ENCODE measurements at places on chromosomes 7 and 10.
A peak's percentile ranks its signal among the peaks of the same experiment; 100 is the strongest.

- DNase-seq, result no peak
These were observed 4.0 kb upstream of the TMEM236 start for GRCh38 chr10:17747883-17748550.

DNA sequence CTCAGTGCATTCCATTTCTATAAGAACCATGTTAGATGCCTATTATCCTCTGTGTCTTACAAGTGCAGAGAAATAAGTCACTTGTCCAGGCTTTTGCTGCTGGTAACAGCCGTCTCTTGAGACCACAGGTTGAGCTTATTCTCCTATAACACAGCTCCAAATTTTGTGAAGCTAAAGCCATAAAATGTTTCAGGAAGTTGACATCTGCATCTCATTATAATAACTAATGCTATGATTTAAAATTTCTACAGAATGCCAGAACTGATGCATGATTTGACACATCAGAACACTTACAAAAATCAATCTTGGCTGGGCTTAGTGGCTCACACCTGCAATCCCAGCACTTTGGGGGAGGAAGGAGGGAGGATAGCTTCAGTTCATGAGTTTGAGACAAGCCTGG, 986.9 kb downstream of the TYW1 start:
- DNase-seq, result no peak

DNA sequence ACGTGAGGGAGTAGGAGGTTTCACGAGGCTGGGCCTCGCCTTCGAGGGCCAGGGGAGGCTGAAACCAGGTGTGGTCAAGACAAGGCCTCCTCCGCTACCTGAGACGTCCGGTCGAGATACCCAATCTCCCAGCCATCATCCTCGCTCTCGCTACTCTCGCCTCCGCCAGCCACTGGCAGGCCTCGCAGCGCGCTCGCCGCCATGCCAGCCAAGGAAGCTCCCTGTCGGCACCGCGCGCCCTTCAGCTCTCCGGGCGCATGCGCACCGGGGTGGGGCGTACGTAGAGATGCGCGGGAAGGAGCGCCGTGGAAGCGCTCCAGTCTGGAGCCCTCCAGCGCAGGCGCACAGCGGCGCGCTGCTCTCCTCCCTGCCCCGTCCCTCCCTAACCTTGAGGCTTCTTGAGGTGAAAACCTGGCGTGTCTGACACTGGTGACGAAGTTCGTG, at the start of gene ASZ1:
ASZ1 (minus strand) TSS at position 236 of the 444 bp plus-strand sequence; CDS start at position 203, 33 bp downstream.
- no peak for DNase-seq

DNA sequence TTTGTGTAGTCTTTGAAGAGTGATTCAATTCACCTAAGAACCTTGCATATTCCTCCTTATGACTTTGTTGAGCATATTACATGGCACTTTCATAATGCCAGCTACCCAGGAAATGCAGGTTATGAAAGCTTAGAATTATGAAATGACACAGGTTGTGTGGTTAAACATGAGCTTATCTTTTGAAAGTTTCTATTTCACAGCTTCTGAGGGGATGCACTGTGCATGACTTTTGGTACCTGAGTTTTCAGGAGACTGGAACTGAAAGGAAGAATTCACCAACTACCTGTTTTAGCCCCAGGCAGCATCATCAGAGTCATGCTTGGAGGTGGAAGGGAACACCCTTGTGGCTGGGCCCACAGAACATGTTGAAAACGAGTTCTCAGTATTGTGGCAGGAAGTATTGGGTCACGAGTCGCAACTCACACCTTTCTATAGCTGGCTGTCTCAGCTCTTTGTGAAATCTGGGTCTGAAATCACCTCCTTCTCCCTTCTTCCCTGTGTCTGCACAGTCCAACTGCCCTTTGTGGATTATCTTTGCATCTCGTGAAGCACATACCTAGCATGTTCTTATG, 228.2 kb downstream of the PTEN start:
- no peak for DNase-seq

DNA sequence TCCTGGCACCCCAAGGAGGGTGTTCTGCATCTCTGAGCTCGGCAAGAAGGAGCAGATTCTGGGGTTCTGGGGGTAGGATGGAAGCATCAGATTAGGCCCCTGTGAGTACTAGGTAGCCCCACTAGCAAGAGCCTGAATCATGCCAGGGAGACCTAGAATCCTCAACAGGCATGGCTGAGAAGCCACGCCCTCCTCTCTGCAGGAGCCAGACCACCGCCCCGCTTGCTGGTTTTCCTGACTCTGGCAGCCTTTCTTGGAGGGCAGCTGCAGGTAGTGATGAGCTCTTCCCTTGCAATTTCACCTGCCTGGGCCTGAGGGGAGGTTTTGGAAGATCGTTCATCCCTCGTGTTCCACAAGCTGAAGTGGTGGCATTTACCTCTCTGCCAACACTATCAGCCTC, 68.9 kb upstream of the PRLHR start:
- no peak for DNase-seq

DNA sequence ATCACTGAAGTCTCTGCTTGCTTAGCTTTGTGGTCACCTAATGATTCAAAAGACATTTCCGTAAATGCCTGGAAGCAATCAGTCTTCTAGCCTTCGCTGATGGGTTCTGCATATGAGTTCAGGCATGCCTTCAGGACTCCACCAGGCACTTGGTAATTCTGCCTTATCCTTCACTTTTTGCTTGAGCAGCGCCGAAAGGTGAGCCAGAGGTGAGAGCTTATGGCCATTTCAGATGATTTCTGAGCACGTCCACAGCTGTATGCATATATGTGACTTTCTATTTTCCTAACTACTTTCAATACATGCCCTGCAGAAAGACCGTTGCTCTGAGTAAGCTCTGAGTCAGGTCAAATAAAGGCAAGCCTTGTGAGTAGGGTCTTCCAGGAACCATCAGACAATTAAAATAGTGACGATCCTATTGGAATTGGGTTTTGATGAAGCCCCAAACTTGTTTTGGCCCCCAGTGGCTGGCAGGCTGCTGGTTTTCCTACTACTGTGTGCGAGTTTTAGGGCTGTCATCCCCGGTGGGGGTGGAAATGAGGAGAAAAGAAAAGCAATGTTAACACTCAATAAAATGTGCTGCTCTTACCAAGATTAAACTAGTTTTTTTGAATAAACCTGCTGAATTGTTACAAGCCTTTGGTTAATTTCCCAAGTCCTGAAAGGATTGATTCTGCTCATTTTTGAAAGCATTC, 154.4 kb upstream of the AKR1E2 start:
- DNase-seq, result peak; percentile 81

DNA sequence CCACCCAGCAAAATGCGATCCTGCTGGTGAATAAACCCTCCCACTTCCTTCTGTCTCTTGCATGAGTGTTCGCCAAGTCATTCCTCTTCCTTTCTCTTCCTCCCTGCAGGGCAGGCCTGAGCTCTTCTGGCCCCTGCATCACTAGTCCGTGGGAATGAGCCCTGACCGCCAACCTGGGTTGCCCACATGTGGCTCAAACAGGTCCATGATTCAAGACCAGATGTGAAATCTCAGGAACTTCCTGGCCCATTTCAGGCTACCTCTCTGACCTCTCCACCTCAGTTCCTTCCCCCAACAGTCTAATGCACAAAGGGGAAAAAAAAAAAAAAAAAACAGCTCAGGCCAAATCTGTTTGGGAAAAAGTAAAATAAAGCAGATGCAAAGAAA, 5.4 kb upstream of the YWHAG start:
- DNase-seq, result peak; percentile 82

GRCh38 chr10:79436066-79436849, 9.2 kb downstream of the ZCCHC24 start:
- DNase-seq, result no peak

DNA sequence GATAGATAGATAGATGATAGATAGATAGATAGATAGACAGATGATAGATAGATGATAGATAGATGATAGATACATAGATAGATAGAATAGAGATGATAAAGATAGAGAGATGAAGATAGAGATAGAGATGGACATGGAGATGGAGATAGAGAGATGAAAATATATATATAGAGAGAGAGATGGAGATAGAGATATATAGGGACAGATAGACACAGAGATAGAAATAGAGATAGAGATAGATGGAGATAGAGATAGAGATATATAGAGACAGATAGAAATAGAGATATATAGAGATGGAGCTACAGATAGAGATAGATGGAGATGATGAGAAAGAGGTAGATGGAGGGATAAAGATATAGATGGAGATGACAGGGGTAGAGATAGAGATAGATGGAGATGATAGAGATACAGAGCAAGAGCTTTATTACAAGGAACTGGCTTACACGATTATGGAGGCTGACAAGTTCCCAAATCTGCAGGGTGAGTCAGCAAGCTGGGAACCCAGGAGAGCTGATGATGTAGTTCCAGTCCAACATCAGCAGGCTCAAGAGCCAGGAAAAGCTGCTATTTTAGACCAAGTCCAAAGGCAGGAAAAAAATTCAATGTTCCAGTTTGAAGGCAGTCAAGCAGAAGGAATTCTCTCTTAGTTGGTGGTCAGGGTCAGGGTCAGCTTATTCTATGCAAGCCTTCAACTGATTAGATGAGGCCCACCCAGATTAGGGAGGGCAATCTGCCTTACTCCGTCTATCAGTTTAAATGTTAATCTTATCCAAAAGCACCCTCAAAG, 37.1 kb downstream of the CAV1 start:
- DNase-seq, result peak; percentile 63

DNA sequence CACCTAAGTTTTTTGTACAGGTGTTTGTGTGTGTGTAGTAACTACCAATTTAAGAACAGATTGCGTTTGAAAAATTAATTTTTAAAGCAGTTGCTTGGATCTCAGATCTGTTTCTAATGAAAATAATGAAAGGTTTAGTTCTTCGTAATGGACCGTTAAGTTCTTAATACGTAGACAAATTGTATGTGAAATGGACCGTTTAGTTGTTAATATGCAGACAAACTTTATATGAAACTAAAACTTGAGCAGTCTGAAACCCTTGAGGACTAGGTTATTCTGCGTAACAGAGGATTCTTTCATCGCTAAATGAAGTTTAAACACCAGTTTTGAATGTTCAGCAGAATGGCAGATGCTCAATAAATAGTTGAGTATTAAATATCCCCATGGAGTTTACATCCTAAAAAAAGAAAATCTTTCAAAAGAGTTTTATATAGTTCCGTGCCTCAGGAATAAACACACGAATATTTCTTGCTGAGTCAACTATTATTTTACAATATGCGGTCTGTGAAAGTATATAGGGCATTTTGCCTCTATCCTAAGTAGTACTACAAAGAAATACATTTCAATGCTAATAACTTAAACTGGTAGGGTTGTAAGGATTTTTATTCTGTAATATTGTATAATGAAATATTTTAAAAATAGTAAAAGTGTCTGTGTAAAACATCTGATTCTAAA, 1.2 kb downstream of the DBF4 start:
- peak; percentile 5 for DNase-seq

DNA sequence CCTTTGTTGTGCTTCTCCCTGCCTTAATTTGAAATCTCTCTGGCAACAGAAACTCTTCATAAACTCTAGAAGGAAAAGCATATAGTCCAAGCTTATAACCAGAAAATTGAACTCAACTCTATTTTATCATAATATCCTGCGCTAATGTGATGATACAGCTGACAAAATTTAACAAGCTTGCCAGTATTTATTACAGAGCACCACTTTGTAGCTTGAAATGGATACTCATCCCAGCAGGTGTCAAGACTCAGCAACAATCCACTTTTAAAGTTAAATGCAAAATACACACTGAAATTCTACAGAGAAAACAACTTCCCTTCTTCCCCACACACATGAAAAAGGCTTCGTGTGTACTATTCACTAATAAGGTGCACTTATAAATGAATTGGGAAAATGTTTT, 228.9 kb downstream of the AGMO start:
- DNase-seq, result no peak

DNA sequence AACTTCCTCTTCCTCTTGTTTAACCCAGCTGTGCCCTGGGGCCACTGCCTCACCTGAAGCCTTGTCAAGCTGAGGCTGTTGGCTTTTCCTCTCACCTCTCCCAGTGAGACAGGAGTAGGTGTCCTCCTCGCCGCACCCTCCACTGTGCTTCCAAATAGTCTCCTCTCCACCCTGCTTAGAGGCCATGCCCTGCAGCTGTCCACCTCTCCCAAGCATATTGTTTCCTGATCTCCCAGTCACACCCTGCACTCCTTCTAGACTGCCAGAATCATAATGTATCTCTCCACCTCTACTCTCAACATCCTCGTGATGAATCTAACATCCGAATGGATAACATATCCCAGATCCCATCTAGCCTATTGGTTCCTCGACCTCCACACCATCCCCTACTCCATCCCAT, 196.3 kb upstream of the GHITM start:
- DNase-seq, result no peak

DNA sequence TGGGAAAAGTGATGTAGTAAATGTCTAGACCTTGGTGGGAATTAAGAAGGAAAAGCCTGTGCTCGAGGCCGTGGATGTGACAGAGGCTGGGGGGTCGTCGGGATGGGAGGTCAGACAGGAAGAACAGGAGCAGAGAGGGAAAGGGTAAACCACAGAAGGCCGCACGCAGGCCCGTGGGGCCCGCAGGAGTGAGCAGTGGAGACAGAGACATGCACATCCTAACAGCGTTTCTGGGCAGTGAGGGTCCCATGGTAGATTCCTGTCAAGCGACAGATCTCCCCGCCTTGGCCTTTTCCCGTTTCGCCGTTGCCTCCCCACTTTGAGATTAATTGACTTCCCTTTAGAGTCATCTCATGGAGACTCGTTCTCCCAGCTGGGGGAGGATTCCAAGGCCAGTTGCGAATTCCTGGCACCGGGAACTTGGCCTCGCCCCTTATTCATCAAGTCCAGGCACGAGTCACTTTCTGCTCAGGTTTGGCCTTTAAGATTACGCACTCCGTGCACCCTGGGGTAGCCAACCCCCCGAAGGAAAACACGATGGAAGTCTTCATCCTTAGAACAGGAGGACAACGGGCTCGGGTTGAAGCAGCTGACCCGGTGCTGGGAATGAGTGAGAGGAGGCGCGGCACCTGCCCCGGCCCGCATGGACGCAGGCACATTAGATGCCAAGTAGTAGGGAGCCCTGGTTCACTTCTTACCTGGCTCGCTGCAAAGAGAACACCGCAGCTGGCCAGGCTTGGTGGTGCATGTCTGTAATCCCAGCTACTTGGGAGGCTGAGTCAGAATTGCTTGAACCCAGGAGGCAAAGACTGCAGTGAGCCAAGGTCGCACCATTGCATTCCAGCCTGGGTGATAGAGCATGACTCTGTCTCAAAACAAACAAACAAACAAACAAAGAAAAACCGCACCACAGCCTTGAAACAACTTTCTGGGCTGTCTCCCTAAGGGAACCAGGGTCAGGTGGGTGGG, 315.2 kb upstream of the SHH start:
- DNase-seq, result no peak

DNA sequence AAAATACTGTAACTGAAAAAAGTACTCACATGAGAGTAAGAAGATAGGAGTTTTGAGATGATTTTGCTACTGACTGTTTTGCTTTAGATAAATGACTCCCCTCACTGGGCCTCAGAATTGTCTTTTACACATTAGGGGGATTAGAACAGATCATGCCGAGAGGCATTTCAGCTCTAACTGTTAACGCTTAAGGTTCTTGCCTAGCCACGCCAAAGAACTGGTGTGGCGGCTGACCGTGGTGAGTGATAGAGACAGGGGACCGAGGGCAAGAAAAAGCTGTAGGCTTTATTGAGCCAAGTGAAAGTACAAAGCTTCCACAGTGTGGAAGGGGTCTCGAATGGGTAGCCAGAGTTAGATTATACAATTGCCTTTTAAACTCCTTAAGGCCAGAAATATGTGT, 368.5 kb upstream of the MYO3A start:
- DNase-seq, result no peak
